ENCODE measurements at places on chromosomes 1 and 21.

DNA sequence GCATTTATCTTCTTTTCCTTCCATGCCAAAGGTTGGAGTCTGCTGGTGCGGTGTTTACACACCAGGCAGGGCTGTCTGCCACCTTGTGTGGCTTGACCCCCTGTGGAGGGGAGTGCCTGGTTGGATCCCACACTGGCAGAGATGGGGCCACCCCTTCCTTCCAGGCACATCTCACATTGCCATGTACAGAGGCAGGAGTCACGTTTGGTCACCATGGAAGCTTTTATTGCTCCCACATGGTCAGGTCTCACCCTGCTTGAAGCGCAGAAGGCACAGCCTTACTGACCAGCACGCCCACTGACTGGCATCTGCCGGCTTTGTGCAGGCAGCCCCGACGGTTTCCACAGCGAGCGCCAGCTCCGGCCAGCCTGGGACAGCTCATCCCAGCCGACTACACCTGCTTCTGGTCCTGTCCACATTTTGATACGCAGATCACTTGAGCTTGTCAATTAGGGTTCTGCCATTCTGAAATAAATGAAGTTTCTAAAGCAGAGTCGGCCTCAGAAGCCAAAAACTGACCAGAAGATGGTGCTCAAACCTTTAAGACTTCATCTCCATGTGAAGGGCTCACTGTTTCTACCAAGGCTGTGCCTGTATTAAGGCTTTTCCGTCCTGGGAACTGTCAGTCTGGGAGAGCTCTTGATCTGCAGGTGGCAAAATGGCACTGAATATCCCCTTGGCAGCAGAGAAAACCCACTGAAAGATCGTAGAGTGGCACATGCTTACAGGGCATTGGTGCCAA, 35.6 kb upstream of the EPHA8 start:
- DNase-seq, result peak; percentile 10

- DNase-seq, result no peak
Measured at GRCh38 chr1:232393010-232393409, 236.9 kb downstream of the SIPA1L2 start.

DNA sequence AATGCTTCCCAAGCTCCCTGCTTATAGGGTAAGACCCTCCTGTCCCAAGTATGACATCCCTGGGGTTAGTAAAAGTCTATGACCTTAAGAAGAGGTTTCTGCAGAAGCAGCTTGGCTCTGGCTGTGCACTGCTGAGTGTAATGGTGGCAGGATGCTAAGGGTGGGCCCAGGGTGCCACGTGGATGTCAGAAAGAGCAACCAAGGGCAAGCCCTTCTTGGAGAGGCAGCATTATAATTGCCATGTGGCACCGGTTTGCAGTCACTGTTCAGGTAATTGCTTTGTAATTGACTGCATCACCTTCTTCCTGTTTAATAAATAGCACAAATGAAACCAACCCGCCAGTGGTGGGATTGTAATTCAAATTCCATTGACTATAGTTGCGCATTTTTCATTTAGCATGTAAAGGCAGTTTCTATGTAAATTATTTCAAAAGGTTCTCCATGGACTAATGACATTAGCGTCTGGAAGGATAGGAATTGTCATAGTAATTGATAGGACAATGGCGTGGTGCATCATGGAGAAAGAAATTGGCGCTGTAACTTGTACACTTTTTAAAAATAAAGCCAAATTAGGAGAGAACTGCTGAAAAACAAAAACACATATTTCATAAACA, 490.6 kb upstream of the VAMP3 start:
- DNase-seq, result no peak

DNA sequence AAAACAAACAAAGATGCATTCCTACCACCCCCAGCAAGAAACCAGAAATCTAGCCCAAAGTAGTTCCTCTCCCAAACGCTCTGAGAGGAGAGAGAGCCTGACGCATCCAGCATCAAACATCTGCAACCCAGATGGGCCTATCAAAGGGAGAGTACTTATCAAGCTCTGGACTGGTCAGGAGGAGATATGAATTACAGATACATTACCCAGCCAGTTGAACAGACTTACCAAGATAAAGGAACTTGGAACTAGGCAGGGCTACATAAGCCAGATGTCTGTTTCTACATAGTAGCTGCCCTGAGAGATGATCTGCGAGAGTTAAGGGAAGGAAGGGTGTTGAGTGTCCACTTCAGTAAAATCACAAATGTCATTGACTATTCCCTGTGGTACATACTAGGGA, 138.4 kb downstream of the PAPPA2 start:
- DNase-seq, result no peak

DNA sequence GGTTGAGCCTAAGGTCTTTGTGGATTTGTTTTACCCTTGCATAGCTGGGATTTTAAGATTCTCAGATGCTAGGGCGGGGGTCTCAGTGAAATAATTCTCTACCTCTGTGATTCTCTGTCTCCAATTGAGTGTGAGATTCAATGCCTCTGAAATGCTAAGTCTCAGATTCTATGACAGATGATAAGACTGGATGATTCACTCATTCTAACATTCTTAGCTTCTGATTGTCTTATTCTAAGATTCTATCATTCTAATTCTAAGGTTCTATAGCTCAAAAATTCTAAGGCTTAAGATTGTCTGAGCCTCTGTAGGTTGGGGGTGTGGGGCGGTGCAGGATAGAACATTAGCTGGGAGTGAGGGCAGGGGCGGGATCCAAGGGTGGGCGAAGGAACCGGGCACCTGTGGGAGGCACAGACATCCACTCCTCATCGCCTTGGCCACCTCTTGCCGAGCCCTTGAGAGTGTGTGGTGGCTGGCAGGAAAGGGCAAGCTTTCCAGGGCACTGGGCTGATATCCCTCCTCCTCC, 29.5 kb downstream of the ADGRB2 start:
- DNase-seq, result no peak

- DNase-seq, result no peak
Measured at GRCh38 chr21:44969931-44970755, 30.3 kb downstream of the SLX9 start.
